Fibroblast of skin of left quadriceps (primary cell): ENCODE measurements at places on chromosomes 7 and 10.

DNA sequence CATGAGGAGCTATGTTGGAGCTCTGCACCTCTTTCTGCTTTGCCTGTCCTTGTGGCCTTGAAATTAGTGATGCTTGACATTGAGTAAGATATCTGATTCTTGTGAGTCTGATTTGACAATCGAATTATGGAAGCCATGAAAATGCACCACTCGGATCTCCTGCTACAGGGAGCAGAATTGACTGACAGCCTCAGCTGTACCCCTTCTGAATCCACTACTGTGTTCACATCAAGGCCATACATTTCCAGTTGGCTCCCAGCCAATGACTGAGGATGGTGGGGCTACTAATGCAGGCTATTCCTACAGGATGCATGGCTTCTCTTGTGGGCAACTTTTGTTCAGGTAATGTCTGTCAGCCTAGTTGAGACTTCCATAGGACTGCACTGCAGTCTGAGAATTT lies 321.9 kb downstream of the REEP3 start:
- DNase-seq: no peak

DNA sequence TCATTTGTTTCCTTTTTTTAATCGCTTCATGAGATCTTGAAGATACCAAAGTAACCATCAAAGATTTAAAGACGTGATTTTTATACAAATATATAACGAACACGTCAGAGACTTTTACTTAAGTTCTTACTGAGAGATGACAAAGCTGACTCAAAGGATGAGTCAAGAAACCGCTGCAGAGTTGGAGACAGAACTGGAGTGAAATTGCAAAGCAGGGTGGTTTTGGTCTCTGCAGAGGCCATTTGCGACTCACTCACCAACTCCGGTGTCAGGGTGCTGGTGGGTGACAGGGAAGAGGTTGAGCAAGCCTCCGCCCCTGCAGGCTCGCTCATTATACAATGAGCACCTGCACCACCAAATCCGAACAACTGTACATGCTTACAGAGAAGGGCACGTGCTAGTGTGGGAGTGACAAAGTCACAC lies 75.2 kb downstream of the DNAJB6 start:
- DNase-seq: peak; percentile 57

GRCh38 chr10:114374053-114374791 lies 30.1 kb downstream of the AFAP1L2 start:
- DNase-seq: no peak

DNA sequence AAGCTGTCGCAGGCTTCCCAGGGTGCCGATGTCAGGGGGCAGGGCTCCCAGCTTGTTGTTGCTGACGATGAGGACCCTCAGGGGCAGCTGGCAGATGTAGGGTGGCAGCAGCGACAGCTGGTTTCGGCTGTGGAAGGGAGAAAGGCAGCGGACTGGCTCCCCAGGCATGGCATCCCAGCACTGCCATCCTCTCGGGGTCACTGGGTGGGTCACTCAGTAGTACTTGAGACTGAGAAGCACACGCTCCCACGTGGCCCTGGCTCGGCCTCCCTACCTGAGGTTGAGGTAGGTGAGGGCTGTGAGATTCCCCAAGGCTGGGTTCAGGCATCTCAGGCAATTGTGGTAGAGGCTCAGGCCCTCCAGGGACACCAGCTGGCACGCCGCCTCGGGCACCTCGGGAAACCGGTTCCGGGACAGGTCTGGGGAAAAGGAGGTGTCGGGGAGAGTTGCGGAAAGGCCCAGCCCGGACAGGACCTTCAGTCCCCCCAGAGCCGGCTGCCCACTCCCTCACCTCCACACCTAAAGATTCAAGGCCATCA lies 3.8 kb downstream of the LRCH4 start:
- no peak for DNase-seq

DNA sequence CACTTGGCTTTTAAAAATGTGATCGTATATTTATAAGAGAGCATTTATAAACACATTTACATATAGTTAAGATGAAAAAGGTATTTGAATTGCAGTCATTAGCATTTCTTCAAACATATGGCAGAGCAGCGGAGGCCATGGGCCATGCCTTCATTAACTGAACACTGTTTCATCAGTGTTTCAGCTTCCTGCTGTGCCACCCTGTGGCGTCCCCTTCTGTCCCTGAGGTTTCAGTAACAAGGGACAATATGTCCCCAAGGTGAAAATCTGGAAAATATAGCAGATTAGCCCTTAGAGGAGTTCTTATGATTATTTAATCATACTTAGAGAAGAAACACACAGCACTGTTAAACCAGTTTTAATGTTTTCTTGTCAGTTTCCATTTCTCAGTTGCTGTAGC lies 577.8 kb downstream of the ETV1 start:
- DNase-seq: no peak

DNA sequence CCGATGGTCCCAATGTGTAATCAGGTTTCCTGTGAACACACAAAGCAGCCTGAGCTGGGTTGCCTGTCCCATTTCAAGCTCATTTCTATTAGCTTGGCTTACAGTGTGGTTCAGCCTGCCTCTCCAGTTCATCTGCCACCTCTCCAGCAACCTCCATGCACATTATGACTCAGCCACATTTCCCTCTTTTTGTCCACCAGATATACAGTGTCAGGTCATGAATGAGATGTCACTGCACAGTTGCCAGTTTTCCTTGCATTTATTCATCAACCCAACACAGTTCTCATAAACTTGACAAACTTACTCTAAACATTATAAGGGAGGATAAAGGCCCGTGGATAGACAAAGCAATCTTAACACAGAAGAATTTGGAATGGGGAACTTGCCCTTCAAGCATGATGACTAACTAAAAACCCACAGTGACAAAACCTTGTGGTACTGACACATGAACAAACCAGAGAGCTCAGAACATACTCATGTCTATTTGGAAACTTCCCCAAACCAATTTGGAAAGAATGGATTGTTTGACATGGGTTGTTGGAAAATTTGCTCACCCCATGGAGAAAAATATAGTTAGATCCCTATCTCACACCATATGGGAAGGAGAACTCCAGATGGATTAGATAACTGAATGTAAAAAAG lies 2.5 kb upstream of the CFAP58 start:
- DNase-seq: no peak

DNA sequence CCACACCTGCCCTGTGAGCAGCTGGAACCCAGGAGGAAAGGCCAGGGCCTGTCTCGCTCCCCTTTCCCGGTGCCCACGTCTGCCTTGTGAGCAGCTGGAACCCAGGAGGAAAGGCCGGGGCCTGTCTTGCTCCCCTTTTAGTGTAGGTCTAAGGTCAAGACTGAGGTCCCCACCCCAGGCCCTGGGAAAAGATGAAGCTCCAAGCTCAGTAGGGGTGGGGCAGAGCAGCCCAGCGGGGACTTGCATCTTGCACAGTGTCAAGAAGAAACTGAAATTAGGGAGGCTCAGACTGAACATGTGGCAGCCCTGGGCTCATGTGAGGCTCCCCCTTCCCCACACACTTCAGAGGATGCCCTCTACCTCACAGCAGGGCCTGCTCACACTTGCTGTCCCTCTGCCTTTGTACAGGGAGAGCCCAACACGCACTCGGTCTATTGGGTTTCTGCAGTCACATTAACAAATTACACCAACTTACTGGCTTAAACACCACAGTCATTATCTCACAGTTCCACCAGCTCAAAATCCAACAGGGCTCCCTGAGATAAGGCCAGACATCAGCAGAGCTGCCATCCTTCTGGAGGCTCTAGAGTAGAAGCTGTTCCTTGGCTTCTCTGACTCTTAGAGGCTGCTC lies 12.4 kb downstream of the POLL start:
- no peak for DNase-seq

DNA sequence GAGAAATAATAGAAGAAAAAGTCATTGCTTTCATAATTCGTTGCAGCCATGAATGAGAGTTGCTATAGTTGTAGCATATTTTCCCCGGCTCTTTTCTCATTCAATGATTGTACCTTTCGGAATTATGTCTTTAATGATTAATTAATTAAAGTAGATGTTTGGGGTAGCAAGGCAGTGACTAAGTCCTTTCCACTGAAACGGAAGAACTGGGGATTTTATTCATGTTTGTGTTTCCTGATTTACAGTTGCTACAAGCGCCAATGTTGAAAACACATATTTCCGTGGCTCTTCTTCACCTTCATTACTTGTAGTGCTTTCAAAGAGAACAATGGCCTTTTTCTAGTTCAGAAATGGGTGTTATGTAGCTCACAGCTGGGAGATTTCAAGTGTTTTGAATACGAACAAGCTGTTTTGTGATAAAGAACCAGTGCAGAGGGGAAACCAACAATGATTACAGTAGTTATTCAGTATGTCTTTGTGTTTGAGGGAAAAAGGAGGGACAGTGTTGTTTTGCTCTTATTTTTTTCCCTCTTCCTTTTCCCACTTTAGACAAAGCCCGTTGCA lies 153.5 kb downstream of the NSUN6 start:
- no peak for DNase-seq

- DNase-seq: peak; percentile 93
These were observed 83.0 kb upstream of the SEC61G start for GRCh38 chr7:54841772-54842697.

GRCh38 chr10:94710578-94710977 lies 27.0 kb downstream of the CYP2C18 start:
- no peak for DNase-seq
